NCI-H1417 treated with DMSO at 0.1 percent for 48 hours (cell line): ENCODE measurements at places on chromosomes 13 and 19.

DNA sequence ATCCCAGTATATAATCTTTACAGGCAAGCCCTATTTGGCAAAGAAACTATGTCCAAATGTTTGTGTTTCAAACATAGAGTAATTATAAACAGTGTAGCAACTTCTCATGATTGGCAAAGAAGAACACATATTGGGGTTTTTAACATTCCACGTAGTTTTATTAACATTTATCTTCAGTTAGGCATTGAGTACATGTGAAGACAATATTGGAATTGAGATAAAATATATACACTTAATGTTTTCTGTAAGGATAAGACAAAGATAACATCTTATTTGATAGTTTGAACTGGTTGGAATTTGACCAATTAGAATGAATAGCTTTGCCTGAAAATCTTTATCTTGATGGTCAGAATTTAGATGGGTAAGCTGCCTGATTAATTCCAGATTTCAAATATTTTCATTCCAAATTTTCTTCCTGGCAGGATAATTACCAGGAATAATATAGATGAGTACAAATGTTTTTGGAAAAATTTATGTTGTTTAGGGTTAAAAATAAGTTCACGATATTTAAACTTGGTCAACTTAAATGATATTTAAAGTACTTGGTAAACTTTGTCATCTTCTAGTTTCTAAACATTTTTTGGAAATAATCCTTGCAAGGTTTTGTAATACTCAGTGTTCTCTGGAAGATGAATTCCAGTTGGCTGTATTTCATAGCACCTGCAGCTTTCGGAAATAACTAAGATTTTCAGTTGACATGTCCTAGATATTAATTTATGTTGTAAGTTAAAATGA is 536.5 kb upstream of the SPRY2 start:
- DNase-seq, result no peak

DNA sequence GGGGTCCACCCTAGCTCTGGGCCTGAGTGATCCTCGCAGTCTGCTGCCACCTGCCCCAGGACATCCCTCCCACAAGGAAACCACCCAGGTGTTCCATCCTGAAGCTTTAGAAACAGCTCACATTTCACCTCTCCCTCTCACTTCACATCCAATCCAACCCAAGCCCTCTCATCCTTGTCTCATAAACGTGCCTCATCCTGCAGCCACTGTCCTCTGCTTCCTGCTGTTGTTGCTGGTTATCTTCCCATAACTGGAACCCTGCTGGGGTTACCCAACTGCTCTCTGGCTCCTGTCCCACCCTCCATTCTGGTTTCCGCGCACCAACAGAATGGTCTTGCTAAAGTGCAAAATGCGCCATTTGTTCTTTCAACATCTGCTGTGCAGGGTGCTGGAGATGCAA is 59.7 kb upstream of the MTIF3 start:
- DNase-seq, result no peak

DNA sequence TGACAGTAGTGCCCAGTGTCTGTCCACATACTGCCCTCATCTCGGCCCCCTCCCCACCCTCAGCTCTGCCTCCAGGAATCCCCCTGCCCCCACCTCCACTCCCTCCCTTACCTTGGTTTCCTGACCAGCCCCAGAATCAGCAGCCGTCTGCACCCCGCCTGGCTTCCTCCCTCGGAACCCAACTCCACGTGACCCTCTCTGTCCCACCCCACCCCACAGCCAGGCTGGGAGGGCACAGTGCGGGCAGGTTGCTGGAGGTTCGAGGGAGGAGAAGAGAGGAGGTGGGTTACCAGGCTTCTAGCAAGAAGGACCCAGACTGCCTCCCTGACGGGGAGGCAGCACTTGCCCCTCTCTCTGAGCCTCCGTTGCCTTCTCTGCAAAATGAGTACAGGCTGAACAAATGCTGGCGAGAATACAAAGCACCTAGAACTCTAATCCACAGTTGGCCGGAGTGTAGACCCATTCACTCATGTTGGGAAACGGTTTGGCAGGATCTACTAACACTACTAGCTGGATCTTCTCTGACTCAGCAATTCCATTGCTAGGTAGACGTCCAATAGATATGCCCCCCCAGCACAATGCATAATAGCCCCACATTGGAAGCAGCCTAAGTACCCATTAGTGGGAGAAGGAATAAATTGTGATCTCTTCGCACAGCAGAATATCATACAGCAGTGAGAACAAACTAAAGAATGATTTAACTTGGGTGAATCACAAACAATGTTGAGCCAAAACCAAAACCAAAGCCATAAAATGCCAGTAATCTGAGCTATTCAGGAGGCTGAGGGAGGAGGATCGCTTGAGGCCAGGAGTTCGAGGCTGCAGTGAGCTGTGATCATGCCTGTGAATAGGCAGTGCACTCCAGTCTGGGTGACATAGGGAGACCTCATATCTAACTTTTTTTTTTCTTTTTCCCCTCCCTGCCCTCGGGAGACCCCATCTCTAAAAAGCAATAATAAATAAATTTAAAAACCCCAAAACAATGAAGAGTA is at the start of gene RASAL3:
RASAL3 (minus strand) TSS at position 151 of the 992 bp plus-strand sequence. CDS start 186 bp downstream, outside the sequence.
- DNase-seq, result no peak

- DNase-seq, result no peak
These were observed 4.6 kb downstream of the CADM4 start for GRCh38 chr19:43634872-43635560.

DNA sequence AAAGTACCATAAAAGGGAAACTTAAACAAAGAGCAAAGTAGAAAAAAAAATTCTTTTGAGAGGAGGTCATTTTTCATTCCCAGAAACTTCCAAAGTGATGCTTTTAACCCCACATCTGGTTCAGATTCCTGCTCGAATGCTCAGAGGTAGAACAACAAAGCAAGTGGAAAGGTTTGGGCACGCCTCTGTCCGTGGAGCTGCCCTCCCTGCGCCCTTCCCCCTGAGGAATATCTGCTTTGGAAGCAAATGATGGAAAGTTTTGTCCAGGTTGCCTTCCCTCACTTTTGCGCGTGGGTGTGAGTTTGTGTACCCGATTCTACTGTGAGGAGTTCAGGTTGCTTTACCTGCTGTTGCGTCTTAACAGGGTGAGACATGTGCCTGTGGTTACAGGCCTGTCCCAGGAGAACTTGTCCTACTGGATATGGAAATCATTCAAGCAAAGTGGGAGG is 110.2 kb downstream of the KLF5 start:
- DNase-seq, result no peak

DNA sequence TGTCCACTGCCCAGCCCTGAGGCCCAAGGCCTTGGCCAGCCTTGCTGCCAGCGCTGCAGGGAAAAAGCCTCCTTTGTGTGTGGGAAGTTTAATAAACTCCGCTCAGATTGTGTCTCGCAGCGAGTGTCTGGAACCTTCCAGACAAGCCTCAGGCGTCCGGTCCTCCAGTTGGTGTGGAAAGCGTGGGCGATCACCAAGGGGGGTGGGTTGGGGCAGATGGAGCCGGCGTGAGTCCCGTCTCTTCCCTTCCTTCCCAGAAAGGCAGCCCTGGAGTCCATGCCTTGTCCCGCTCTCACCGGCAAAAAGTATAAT is 4.6 kb downstream of the STK11 start:
- no peak for DNase-seq
